ENCODE measurements at places on chromosomes 11 and 22.
A peak's percentile ranks its signal among the peaks of the same experiment; 100 is the strongest.

DNA sequence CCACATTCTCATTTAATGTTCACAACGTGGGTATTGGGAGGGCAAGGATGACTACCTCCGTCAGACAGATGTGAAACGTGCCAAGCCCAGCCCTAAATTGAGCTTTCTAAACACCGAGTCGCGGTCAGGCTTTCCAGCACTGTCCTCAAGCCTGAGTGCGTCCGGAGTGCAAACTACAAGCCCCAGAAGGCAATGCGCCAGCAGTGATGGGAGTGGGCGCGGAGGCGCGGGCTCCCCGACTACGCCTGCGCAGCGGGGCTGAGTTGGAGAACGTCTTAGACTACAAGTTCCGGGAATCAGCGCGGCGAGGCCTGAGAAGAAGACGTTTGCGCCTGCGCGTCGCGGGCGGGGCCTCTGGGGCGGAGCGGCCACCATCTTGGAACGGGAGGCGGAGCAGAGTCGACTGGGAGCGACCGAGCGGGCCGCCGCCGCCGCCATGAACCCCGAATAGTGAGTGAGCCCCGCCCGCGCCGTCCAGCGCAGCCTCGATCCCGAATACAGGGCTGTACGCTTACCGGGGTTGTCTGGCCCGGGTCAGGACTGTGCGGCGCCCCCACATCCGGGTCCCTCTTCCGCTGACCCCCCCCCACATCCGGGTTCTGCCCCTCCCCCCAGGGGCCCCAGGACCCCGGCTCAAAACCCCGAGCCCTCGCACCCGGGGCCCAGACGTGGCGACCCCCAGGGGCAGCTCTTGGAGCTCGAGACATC lies at the start of gene RAB1B:
Gene RAB1B (plus strand): TSS at position 396 of the 708 bp plus-strand sequence. CDS start 41 bp downstream, at position 437.
- DNase-seq, result peak; percentile 100

- no peak for DNase-seq
Observed at GRCh38 chr11:94834911-94835593, 66.9 kb downstream of the AMOTL1 start.

- DNase-seq, result no peak
Observed at GRCh38 chr11:11146830-11147229, 206.2 kb downstream of the CSNK2A3 start.

DNA sequence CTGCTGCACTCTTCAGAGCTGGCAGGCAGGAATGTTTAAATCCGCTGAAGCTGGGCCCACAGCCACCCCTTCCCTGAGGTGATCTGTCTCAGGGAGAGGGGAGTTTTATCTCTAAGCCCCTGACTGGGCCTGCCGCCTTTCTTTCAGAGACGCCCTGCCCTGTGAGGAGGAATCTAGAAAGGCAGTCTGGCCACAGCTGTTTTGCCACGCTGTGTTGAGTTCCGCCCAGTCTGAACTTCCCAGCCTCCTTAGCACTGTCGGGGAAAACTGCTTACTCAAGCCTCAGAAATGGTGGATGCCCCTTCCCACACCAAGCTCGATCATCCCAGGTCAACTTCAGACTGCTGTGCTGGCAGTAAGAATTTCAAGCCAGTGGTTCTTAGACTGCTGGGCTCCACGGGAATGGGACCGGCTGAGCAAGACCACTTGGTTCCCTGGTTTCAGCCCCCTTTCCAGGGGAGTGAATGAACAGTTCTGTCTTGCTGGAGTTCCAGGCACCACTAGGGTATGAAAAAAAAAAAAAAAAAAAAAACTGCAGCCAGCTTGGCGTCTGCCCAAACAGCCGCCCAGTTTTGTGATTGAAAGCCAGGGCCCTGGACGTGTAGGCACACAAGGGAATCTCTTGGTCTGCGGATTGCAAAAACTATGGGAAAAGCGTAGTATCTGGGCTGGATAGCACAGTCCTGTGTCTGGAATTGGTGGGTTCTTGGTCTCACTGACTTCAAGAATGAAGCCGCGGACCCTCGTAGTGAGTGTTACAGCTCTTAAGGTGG lies 127.4 kb downstream of the SPON1 start:
- DNase-seq, result no peak

DNA sequence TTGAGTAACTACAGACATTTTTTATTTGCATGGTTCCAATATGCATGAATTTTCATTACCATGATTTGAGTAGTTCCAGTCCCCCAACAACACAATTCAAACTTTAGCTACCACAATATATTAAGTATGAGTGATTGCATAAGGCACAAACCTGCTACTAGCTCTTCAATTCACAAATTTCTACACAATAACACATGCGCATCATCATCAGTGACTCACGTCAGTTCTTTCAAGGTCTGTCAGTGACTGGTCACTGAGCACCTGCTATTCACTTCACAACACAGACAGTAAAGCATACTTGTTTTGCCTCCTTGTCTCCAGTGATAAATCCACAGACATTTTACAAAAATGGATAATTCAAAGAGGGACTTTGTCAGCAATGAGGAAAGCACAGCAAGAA lies 435.1 kb upstream of the CCDC90B start:
- no peak for DNase-seq

DNA sequence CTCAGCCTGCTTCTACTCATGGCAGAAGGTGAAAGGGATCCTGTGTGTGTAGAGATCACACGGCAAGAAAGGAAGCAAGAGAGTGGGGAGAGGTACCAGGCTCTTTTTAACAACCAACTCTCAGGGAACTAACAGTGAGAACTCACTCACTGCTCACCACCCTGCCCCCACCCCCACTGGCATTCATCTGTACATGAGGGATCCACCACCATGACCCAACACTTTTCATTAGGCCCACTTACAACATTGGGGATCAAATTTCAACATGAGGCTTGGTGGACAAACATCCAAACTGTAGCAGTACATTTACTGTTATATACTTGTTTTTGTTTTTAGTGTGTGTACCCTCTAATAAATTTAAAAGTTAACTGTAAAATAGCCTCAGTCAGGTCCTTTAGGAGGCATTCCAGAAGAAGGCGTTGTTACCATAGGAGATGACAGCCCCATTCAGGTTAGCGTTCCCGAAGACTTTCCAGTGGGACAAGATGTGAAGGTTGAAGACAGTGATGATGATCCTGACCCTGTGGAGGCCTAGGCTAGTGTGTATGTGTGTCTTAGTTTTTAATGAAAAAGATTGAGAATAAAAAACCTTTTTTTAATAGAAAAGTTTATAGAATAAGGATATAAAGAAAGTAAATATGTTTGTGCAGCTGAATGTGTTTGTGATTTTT lies 11.3 kb downstream of the CUL5 start:
- DNase-seq, result peak; percentile 8
